ENCODE measurements at places on chromosomes 16 and 17.

GRCh38 chr16:79601931-79602627 lies 1.5 kb upstream of the MAF start:
- peak; percentile 90 for DNase-seq

- DNase-seq: no peak
These were observed 18.3 kb downstream of the ZNF750 start for GRCh38 chr17:82821554-82821953.

DNA sequence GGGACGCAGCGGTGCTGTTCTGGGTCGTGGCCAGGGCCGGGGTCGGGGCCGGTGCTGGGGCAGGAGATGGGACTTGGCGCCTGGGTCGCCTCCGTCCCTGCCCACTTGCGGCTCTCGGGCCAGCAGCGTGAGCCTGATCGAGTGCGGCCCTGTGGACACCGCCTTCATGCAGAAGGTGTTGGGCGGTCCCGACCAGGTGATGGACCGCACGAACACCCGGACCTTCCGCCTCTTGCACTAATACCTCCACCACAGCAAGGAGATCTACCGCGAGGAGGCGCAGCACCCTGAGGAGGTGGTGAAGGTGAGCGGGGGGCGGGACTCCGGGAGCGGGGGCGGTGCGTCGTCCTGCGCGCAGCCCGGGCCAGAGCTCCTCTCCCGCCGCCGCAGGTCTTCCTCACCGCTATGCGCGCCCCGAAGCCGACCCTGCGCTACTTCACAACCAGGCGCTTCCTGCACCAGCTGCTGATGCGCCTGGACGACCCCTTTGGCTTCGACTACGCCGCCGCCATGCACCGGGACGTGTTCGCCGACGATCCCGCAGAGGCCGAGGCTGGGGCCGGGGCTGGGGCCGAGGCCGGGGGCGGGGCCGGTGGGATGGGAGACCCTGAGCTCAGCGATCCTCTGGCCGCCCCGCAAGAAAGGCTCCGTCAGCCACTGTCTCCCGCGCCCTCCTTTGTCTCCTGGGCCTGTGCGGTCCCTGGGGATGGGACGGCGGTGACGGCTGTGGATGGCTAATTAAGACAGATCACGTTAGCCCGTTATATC lies 4.5 kb upstream of the HSD17B1 start:
- peak; percentile 89 for DNase-seq

DNA sequence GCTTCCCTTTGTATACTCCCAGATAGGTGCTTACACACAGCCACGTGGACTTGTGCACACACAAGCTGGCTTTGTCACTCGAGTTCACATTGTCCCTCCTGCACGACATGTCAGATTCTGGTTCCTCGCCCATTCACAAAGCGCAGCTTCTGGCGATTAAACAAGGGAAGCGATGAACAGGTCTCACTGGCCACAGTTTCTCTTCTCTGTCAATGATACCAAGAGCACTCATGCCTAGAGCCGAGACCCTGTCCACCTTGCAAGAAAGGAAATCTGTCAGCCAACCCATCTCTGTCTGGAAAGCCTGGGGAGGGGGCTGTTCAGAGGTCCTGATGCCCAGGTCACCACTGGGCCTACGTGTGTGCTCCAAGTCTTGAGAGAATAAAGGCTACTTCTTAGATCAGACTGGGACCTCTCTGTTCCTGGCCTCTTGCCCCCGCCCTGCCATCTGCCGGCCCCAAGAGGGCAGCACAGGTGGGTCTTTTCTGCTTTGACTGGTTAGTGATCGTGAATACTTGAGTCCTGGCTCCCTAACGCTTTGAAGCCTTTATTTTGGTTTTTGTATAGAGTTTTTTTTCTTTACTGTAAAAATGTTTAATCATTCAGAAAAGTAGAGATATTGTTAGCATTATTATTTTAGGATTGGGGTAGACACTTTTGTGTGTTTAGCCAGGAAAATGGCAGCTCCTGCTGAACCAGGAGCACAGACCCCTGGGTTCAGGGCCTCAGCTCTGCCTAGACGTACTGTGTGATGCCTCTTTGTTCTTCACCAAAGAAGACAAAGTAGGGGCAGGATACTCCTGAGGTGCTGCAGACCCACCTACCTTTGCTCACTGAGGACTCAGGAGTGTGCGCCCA lies 104.7 kb downstream of the MRM1 start:
- peak; percentile 70 for DNase-seq

GRCh38 chr16:67661101-67661761 lies 471 bp downstream of the PARD6A start:
- DNase-seq: peak; percentile 39

GRCh38 chr17:43467981-43468581 lies 15.7 kb upstream of the DHX8 start:
- DNase-seq: no peak

DNA sequence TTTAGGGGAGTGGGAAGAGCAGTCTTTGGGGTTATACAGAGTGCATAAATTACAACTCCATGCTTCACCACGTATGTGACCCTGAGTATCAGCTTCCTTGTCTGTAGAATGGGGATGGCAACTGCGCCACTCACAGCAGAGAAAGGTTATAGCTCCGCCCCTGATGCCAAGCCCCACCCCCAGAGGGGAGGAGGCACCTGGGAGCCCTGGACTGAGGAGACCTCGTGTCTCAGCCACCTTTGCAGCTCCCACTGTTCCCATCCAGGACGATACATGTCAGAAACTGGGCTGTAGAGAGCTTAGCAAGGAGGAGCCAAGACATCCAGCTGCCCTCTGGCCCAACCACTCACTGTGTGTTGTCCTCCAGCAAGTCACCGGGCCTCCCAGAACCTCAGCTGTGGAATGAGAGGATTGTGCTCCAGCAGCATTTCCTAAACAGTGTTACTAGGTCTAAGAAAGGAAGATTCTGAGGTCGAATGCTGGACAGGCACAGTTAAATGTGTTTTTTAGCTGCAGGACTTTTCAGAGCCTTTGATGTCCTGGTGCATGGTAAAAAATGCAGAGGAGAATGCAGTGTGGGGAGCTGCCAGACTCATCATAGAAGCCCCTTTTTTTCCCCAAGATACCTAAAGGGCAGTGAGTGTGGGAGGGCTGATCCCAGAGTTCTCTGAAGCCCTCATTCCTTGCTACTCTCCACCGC lies 49.4 kb downstream of the BEAN1 start:
- peak; percentile 59 for DNase-seq

DNA sequence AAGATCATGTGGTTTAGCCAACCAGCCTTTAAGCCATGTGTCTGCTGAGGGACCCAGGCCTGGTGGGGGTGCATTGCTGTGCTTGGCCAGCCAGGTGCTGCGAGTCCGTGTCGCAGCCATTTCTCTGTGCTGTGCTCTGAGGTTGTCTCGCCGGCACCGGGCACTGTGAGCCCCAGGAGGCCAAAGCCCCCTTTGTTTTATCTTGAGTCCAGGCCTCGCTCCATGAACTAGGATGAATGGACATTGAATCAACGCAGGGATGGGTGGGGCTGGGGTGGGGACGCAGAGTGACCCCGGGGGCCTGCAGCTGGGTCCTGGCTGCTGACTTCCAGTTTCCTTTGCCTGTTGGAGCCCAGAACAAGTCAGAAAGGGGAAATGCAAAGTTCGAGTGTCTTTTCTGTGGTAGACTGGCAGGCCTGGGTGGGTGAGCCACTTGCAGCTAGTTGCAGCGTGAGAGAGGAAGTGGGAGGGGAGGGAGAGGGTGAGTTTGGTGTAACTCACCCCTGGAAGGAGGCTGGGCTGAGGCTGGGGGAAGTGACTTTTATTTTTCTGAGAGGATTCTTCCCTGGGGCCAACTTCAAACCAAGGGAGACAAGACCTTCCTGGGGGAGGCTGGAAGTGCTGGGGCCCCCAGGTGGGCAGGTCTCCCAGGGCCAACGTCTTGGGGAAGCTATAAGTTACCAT lies 324.7 kb downstream of the SEC14L1 start:
- peak; percentile 92 for DNase-seq

DNA sequence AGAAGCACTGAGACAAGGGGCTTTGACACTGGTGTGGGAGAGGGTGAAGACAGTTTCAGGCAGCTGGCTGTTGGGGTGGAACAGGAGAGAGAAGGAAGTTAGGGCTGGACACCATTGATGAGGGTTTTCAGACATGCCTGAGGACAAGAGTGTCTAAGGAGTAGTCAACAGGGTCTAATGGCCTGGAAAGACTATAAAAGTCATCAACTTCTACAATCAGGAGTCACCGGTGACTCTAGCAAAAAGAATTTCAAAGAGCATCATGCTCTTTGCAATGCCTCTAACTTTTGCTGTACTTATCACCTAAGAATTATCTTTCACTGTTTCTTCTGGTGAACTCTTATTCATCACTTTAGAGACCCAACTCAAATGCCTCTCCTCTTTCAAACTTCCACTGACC lies 213.9 kb downstream of the C16orf78 start:
- DNase-seq: no peak

- no peak for DNase-seq
These were observed 258.8 kb downstream of the IRF8 start for GRCh38 chr16:86157616-86158247.

DNA sequence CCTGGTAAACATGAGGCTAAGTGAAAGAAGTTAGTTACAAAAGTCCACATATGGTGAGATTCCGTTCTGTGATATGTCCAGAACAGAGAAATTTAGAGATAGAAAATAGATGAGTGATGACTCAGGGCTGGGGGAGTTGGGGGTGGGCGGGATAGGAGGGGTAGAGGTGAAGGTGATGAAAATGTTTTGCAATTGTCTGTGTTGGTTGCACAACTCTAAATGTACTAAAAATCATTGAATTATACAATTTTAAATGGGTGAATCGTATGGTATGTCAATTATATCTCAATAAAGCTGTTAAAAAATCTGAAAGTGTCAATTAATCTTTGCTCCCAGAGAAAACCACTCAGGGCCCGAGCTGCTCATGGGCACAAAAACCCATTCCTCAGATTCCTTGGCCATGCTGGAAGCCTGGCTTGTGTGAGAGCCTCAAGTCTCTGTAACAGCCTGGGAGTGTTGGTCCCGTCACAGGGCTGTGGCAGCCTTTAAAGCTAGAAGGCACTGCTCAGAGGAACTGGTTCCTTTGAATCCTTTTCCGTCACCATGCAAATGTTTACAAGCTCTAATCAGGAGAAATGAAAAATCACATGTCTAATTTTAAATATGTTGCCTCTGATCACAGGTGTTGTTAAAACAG lies 225.3 kb downstream of the WWOX start:
- DNase-seq: no peak

DNA sequence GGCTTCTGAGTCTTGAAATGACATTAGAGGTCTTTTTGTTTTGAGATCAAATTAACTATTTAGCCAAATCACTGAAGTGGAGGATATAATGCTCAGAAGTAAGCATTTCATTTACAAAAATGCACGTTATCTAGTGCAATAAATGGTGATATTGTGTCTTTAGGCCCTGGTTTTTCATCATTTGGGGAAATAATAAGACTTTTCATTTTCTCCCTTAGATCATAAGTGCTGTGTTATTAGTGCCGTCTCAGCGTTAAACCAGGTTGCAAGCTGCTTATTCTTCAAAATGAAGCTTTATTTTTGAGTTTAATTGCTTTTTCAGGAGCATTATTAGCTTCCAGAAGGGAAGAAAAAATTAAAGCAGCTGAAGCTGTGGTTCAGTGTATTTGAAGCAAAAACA lies 1416.8 kb upstream of the GOT2 start:
- no peak for DNase-seq

- DNase-seq: no peak
These were observed 159.1 kb downstream of the SDK2 start for GRCh38 chr17:73485130-73485529.

- DNase-seq: no peak
These were observed 28.1 kb upstream of the NXPH3 start for GRCh38 chr17:49547566-49547965.

GRCh38 chr17:1928976-1929375 lies 96.2 kb downstream of the RTN4RL1 start:
- no peak for DNase-seq

DNA sequence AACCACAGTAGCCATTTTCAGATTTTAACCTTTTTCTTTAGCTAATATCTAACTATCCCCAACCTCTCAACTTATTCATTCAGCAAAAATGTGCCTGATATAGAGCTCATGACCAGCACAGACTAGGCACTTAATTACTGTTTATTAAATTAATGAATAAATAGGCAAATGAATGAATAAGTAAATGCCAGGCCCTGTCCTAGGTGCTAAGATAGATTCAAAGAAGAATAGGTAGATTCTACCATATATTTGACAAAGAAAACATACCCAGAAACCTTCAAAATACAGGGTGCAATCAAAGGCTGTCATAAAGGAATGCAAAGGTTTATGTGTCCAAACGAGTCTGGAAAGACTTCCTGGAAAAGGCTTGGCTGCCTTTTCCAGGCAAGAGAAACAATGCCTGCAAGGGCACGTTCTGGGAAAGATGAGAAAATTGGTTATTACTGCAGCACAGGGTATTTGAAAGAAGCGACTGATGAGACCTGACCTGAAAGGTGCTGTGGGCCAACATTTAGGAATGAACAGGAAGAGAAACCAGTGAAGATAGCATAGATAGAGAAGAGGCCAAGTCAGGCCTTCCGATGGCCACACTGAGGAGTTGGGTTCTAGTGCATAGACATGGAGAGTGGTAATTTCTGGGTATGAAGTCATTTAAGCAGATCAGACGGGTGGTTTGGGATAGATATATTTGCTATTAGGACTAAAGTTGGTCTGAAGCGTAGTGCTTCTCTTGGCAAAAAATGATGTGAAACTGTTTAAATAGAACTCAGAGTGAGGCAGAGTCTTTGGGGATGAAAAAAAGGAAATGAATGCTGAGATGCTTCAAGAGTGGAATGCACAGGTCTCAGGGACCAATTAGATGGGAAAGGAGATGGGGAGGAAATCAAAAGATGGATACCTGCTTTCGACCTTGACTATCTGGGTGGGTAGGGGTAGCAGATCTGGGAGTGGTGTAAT lies 11.4 kb upstream of the CCL2 start:
- DNase-seq: no peak

DNA sequence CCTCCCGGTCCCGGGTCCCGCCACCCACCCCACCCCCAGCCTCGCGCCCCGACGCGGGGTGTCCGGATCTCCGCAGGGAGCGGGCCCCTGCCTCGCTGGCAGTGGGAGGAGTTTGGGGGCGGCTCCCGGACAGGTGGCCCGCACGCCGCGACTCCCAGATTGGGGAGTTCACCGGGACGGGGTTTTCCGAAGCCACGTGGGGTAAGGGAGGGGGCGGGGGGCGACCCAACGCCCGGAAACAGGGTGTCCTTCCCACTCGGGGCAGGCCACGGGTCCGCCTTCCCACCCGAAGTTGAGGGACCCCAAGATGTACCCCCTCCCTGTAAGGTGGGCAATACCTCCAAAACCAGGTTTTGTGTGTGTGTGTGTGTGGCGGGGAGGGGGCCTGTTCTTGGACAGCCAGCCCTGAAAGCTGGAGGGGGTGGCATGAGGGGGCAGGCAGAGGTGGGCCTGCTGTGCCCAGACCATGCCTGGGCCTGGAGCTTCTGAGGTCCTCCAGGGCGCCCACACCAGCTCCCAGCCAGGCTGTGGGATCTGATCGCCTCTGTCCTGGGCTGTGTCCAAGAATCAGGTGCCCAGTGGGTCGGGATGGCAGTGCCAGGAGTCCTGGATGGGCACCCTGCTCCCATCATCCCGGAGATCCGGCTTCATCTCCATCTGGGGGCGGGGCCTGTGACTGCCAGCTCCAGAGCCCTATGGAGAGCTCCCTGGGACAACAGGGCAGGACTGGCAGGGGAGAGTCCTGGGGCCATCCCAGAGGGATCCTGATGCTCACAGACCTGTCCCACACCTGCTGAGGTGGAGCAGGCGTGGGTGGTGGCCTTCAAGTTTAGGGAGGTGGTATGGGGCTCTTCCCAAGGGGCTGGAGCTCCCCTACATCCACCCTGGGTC lies 767 bp downstream of the SYNGR2 start:
- DNase-seq: peak; percentile 85

Measured in activated naive CD4-positive, alpha-beta T cell treated with anti-CD3 and anti-CD28 coated beads for 36 hours (primary cell).